ENCODE measurements at places on chromosomes 11 and 22.

DNA sequence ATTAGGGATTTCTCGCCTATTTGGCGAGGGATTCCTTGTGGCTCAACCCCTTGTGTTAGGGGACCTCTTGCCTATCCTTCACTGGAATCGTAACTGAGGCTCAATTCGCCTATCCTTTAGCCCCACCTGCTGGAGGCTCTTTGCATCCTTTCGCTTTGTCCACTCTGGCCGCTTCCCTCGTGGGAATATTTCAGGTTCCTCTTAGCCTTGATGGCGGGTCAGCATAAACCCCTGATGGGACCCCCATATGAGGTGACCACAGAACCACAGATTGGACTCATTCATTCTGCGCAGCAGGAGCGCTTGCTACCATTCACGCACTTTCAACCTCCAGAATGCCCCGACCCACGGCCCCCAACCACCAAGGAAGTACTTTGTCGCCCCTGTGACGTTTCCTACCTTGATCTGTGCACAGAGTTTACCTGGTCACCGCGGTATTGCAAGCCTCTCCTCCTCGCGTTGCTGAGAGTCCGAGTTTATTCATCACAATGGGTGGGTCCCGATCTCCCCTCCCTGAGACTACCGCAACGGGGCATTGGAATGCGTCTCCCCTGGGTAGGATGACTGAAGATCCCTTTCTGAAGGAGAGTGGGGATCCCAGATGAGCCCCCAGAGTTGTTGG, at the start of gene OR52N2:
Gene OR52N2, plus strand, starts transcription at position 425 of the 622 bp plus-strand sequence. CDS start 11,412 bp downstream, outside the sequence.
- DNase-seq: peak; percentile 83

- DNase-seq: no peak
These were observed 12.8 kb upstream of the SPI1 start for GRCh38 chr11:47391077-47391583.

GRCh38 chr11:46414466-46414796, 22.9 kb upstream of the CHRM4 start:
- DNase-seq: no peak

DNA sequence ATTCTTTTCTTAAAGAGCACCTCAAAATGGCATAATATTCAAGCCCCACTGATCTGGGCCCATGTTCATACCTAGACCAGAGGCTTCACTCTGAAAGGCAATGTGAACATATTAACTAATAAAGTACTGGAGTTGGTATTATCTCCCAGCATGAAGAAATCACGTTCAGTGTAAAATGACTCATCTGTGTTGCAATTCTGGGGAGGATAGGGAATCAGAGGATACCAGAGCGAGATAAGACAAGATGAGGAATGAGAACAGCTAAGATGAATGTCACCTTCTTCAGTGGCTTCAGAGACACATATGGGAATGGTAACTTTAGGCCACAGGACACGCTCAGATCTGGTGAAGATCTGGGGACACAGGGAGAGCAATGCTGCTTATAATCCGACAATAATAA, 121.1 kb downstream of the NTM start:
- no peak for DNase-seq

- DNase-seq: no peak
These were observed 6.1 kb upstream of the NFAM1 start for GRCh38 chr22:42438293-42438650.

GRCh38 chr11:64996710-64997380, at the start of gene BATF2:
Gene BATF2 (minus strand): TSS chr11:64996971. CDS start chr11:64996914, 57 bp downstream.
- DNase-seq: peak; percentile 62

GRCh38 chr22:41725510-41726110, 26.3 kb downstream of the MEI1 start:
- no peak for DNase-seq

DNA sequence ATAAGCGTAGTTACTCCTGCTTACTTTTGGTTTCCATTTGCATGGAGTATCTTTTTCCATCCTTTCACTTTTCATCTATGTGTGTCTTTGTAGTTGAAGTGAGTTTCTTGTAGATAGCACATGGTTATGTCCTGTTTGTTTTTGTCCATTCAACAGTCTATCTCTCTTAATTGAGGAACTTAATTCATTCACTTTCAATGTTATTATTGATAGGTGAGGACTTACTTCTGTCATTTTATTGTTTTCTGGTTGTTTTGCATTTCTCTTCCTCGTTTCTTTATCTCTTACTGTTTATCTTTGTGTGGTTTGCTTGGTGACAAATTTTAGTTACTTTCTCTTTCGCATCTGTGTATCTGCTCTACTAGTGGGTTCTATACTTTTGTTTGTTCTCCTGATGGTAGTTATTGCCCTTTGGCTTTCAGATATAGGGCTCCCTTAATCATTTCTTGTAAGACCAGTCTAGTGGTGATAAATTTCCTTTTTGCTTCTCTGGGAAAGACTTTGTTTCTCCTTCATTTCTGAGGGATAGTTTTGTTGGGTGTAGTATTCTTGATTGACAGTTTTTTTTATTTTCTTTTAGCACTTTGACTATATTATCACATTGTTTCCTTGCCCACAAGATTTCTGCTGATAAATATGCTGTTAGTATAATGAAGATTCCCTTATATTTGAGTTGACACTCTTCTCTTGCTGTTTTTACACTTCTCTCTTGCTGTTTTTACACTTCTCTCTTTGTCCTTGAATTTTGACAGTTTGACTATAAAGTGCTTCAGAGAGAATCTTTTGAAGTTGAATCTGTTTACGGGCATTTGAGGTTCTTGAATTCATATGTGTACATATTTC, 9.0 kb upstream of the RAG1 start:
- DNase-seq: no peak

DNA sequence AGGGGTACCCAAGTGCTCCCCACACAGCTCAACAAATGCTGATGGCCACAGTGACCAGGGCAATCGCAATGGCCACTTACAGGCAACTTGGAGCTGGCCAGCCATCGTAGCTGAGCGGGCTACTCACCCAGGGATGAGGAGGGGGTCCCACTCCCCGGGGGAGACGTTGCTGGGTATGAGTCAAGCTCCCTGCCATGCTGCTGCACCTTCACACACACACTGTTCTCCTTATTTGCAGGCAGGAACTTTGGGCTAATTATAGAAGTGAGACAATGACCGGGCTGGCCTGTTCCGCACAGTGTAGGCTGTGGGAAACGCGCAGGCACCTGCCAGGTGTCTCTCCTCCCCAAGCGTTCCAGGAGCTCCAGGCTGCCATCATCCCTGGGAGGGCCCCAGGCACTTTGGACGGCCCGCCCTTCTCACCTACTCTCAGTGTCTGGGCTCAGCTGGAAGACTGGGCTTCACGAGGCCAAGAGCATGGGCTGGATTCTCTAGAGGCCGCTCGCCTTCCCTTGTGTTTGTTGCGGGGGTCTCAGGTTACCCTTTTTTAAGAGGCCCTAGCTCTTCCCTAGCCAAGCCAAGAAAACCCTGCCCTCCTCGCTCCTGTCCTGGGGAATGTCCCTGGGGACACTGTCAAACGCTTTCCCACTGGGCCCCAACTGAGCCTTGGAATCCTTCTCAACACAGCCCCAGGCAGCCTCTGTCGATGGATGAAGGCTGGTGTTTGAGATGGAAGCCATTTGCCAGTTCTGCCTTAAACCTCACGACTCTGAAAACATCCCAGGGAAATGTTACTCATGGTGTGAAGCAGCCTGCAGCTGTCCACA, 73.0 kb downstream of the RTL6 start:
- no peak for DNase-seq

DNA sequence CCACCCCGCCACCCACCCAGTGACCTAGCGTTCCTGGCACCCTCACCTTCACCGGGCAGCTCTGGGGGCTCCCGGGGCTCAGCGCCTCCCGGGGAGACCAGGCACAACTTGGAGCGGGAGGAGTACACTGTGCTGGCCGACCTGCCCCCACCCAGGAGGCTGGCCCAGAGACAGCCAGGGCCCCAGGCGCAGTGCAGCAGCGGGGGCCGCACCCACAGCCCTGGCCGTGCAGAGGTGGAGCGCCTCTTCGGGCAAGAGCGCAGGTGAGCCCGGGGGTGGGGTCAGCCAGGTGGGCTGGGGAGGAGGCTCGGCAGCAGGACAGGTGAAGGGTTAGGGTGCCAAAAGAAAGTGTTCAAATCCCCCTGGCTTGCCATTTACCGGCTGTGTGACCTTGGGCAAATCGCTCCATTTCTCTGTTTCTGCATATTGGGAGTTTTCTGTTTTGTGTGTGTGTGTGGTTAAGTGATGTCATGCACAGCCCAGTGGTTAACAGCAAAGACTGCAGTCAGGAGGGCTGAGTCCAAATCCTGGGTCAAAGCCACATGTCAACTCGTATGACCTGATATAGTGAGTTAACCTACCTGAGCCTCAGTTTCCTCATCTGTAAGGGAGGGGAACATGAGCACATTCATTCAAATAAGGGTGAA, 29.5 kb downstream of the TRIOBP start:
- DNase-seq: peak; percentile 23

- no peak for DNase-seq
These were observed 437.5 kb downstream of the INSC start for GRCh38 chr11:15551901-15552851.

- DNase-seq: no peak
These were observed 1.9 kb downstream of the CHADL start for GRCh38 chr22:41238570-41239442.

GRCh38 chr11:115251126-115251525, 253.1 kb downstream of the CADM1 start:
- no peak for DNase-seq

GRCh38 chr11:73355109-73355508, 21.1 kb upstream of the RELT start:
- DNase-seq: no peak

- DNase-seq: no peak
These were observed 41.7 kb upstream of the SEZ6L start for GRCh38 chr22:26127556-26127955.

DNA sequence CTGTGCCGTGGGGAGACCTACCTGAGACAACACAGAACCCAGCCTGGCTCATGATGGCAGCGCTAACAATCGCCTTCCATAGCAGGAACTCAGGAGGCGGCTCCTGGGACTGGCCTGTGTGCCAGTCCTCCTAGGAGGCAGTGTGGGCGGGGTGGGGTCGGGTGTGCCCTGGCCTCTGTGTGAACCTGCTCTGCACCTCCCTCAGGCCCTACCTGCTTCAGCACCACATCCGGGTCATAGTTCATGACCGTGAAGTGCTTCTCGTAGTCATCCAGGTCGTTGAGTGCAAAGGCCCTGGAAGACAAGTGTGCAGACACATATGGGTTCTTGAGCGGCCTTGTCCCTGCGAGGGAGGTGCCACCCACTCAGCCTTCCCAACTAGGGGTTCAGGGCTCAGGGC, 15.3 kb downstream of the TTLL12 start:
- DNase-seq: no peak

DNA sequence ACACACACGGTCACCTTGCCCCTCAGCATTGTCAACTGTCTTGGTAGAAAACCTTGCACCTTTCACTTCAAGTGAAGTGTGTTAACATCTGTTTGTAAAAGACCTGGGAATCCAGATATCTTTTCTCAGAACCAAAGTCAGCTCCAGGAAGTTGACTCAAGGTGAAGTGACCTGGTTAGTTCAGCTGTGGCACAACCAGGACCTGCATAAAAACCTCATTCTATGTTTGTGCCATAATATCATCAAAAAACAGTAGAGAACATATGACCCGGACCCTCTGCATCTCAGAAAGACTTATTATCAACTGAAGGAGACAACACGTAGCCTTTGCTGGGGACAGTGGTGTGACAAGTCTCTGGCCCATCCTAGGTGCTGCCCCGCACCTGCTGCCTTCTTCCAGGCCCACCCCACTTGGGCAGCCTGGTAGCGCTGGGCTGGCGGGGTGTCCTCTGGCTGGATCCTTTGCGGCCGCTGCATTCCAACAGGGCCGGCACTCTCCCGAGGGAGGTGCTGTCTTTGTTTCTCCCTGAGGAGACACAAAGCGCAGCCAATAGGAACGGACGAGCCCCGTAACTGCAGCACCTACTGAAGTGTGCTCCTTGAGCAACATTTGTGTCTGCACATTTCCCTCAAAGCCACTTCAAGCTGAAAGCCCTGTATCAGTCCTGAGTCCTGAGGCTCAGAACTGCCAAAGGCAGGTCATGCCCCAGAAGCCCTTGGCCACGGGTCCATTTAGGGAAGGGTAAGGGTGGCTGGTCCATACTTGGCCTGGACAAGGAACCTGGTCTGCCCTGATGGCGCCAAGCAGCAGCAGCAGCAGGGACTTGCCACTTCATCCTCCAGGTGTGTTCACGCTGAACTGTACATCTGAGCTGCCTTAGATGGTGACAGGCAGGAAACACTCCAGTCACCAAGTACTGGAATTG, 25.2 kb downstream of the LRRC74B start:
- no peak for DNase-seq

- DNase-seq: no peak
These were observed 529.4 kb downstream of the TBC1D22A start for GRCh38 chr22:47291565-47292495.

DNA sequence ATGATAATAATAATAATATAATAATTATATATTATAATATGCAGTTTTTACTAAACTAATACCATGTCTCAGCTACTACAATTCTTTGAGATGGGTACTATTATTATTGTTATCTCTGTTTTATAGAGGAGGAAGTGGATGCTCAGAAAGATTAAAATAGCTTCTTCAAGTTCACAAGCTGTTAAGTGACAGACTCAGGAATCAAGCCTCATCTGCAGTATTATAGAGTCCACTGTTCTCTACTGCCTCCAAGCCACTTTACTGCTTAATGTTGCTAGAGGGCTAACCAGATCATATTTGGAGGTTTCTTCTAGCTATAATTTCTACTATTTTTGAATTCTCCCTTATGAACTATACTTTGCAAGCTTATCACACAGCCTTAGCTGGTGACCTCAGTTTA, 62.7 kb downstream of the CSTPP1 start:
- no peak for DNase-seq
